A549 treated with AZD2906 at 1 μM for 4 hours (cell line): ENCODE measurements at places on chromosomes 7 and 10. TPM values are rescaled to one million over a fixed set of nuclear protein-coding genes. Genes with fewer than 3 reads are reported as not detected.

Gene FZD8
- total RNA-seq: 3.2 to 5.4 TPM (median 4.6 TPM) in 5 replicates

Gene ZCCHC24
- total RNA-seq: 2.5 to 4.0 TPM (median 3.4 TPM) in 5 replicates

Gene EPHA1
- total RNA-seq: 0.05 TPM in 1 of 5 replicates, not detected in the others

Gene SLC18A3
- total RNA-seq: not detected in 5 replicates

Gene FBXO24
- total RNA-seq: 0.22 to 0.35 TPM (median 0.24 TPM) in 5 replicates

Gene CLRN3
- total RNA-seq: not detected in 5 replicates

Gene KLF14
- 0.03 to 0.07 TPM (median 0.05 TPM) in 4 of 5 replicates, not detected in the other for total RNA-seq

Gene TAS2R4
- 0.05 to 0.17 TPM (median 0.11 TPM) in 5 replicates for total RNA-seq

Gene CRHR2
- total RNA-seq: 0.02 to 0.08 TPM in 2 of 5 replicates, not detected in the others

Gene SLC35G1
- total RNA-seq: 7.7 to 9.0 TPM (median 8.4 TPM) in 5 replicates

Gene PRKCQ
- 3.3 to 4.5 TPM (median 3.8 TPM) in 5 replicates for total RNA-seq

Gene FAM24B
- total RNA-seq: 10.3 to 12.6 TPM (median 11.9 TPM) in 5 replicates

Gene PILRA
- total RNA-seq: 2.6 to 5.1 TPM (median 4.1 TPM) in 5 replicates

Gene NRG3
- not detected in 5 replicates for total RNA-seq

Gene AGR2
- total RNA-seq: 95.6 to 172 TPM (median 133 TPM) in 5 replicates

Gene SKIDA1
- total RNA-seq: 0.76 to 1.1 TPM (median 0.96 TPM) in 5 replicates

Gene C10orf90
- total RNA-seq: 2.7 to 3.1 TPM (median 2.7 TPM) in 5 replicates

Gene GARIN1A
- 0.10 to 0.67 TPM (median 0.49 TPM) in 5 replicates for total RNA-seq

Gene TRPV6
- 0.02 TPM in 1 of 5 replicates, not detected in the others for total RNA-seq

Gene ZMIZ1
- 32.5 to 39.7 TPM (median 38.6 TPM) in 5 replicates for total RNA-seq

Gene GRM8
- 0.05 to 0.07 TPM in 2 of 5 replicates, not detected in the others for total RNA-seq

Gene NAMPT
- 108 to 208 TPM (median 118 TPM) in 5 replicates for total RNA-seq

Gene ADCYAP1R1
- total RNA-seq: 0.03 to 0.07 TPM (median 0.03 TPM) in 4 of 5 replicates, not detected in the other

Gene ZNF775
- total RNA-seq: 4.4 to 7.3 TPM (median 6.4 TPM) in 5 replicates

Gene TEX47
- total RNA-seq: not detected in 5 replicates

Gene STEAP2
- 3.0 to 4.2 TPM (median 3.9 TPM) in 5 replicates for total RNA-seq

Gene PON1
- total RNA-seq: 0.52 to 1.6 TPM (median 0.97 TPM) in 5 replicates

Gene RBM20
- 3.3 to 4.3 TPM (median 3.8 TPM) in 5 replicates for total RNA-seq

Gene CYP26A1
- 2.0 to 3.0 TPM (median 2.3 TPM) in 5 replicates for total RNA-seq

Gene EIF5AL1
- total RNA-seq: 2.0 to 3.1 TPM (median 2.5 TPM) in 5 replicates

Gene AGBL3
- total RNA-seq: 0.75 to 1.4 TPM (median 0.96 TPM) in 5 replicates

Gene CXCL12
- total RNA-seq: 0.08 to 0.25 TPM (median 0.19 TPM) in 5 replicates

Gene GPR37
- total RNA-seq: 0.59 to 0.81 TPM (median 0.73 TPM) in 5 replicates

Gene FAM180A
- 0.05 TPM in 2 of 5 replicates, not detected in the others for total RNA-seq

Gene VAX1
- 0.98 to 1.4 TPM (median 1.3 TPM) in 5 replicates for total RNA-seq

Gene PIK3CG
- not detected in 5 replicates for total RNA-seq

Gene WIPF3
- 0.41 to 0.56 TPM (median 0.48 TPM) in 5 replicates for total RNA-seq

Gene MPP7
- total RNA-seq: 0.11 to 0.44 TPM (median 0.24 TPM) in 5 replicates

Gene POLR1F
- 11.3 to 15.9 TPM (median 14.4 TPM) in 5 replicates for total RNA-seq

Gene CPA4
- total RNA-seq: 2.9 to 5.1 TPM (median 3.6 TPM) in 5 replicates

Gene PLEKHA1
- total RNA-seq: 16.5 to 24.2 TPM (median 21.9 TPM) in 5 replicates

Gene PLCE1
- total RNA-seq: 6.8 to 8.8 TPM (median 8.0 TPM) in 5 replicates

Gene ZNF503
- 6.0 to 8.8 TPM (median 8.4 TPM) in 5 replicates for total RNA-seq

Gene AASS
- total RNA-seq: 0.06 to 0.14 TPM (median 0.10 TPM) in 5 replicates

Gene UPF2
- 11.9 to 16.2 TPM (median 12.8 TPM) in 5 replicates for total RNA-seq

Gene ARHGAP21
- 32.2 to 54.0 TPM (median 38.2 TPM) in 5 replicates for total RNA-seq

Gene MYO3A
- 0.15 TPM in 1 of 5 replicates, not detected in the others for total RNA-seq

Gene ZNF783
- total RNA-seq: 4.4 to 6.1 TPM (median 5.3 TPM) in 5 replicates

Gene C1GALT1
- total RNA-seq: 25.2 to 28.2 TPM (median 26.4 TPM) in 5 replicates

Gene VWDE
- total RNA-seq: 0.31 to 0.63 TPM (median 0.50 TPM) in 5 replicates

Gene ADIRF
- total RNA-seq: 0.19 to 0.30 TPM in 2 of 5 replicates, not detected in the others

Gene AKR1D1
- 0.03 to 0.09 TPM (median 0.05 TPM) in 3 of 5 replicates, not detected in the others for total RNA-seq

Gene TNPO3
- total RNA-seq: 38.0 to 44.9 TPM (median 39.0 TPM) in 5 replicates

Gene PDE6C
- not detected in 5 replicates for total RNA-seq

Gene IFIT1B
- not detected in 5 replicates for total RNA-seq

Gene THSD7A
- total RNA-seq: 1.4 to 2.4 TPM (median 1.9 TPM) in 5 replicates

Gene ADCY1
- total RNA-seq: 2.1 to 2.5 TPM (median 2.4 TPM) in 5 replicates

Gene TMEM176B
- total RNA-seq: 0.06 to 0.17 TPM (median 0.14 TPM) in 3 of 5 replicates, not detected in the others
